Esophagus squamous epithelium (tissue), 5 donors: ENCODE measurements at places on chromosomes 3 and 15. TPM values are rescaled to one million over a fixed set of nuclear protein-coding genes. Genes with fewer than 3 reads are reported as not detected.

PCLAF gene
- 4.2 TPM for total RNA-seq

- no peaks in the 10 kb centered on the region for H3K4me1 ChIP-seq
- H3K4me3 ChIP-seq: no peak overlapping the region
- H3K27ac ChIP-seq: no peak overlapping the region
These were observed 17.2 kb upstream of the CCR4 start for GRCh38 chr3:32934150-32934742.

GRCh38 chr15:93290618-93290946, 201.6 kb upstream of the RGMA start:
- no peaks in the 10 kb centered on the region for H3K27me3 ChIP-seq
- no peak overlapping the region for H3K4me3 ChIP-seq
- H3K27ac ChIP-seq: no peak overlapping the region
- H3K4me1 ChIP-seq: no peaks in the 10 kb centered on the region
- H3K36me3 ChIP-seq: no peaks in the 10 kb centered on the region
- DNase-seq: no peak

- H3K27me3 ChIP-seq: no peaks in the 10 kb centered on the region
- H3K36me3 ChIP-seq: no peaks in the 10 kb centered on the region
- H3K27ac ChIP-seq: no peak overlapping the region
These were observed 52.2 kb upstream of the RBSN start for GRCh38 chr3:15151166-15151565.

GRIP2 gene
- 0.76 TPM for total RNA-seq

- H3K4me1 ChIP-seq: no peaks in the 10 kb centered on the region
- H3K36me3 ChIP-seq: no peaks in the 10 kb centered on the region
- no peak overlapping the region for H3K27ac ChIP-seq
- H3K27me3 ChIP-seq: peaks cover 6% of the 10 kb centered on the region
- no peak for DNase-seq
- H3K4me3 ChIP-seq: no peak overlapping the region
These were observed 58.7 kb upstream of the MYRIP start for GRCh38 chr3:39750712-39751111.

AHSG gene
- not detected for total RNA-seq

DNA sequence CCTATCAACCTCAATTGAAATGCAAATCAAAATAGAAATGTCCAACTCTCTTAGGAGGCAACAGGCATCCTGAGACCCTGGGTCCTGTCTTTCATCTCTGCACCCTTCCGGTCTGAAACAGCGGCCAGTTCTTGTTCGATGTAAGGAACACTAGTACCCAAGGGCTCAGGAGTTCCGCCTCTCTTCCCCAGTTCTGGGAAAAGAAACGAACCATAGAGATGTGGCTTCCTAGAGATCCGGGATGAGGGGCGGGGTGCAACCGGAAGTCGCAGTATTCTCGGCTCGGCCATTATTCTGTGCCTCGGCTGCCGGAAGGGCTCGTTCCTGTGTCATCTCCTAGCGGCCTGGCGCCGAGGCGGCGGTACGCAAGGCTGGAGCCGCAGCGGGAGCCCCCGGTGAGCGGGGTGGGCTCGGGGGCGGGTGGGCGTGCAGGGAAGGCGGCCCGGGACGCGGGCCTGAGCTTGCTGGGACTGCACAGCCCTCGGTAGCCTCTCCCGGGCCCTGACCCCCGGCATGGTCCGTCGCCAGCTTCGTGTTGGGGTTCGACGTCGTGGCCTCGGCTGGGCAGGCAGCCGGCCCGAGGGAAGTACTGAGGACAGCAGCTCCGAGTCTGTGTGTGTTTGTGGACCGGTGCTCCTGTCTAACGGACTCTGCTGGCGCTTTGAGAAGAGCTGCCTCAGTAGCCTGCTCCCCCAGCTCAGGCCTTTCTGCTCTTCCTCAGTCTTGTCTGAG, at the start of gene ZNF197:
Gene ZNF197, plus strand, starts transcription at position 288 of the 732 bp plus-strand sequence. CDS start 4,119 bp downstream, outside the sequence.
- DNase-seq: no peak
- H3K4me1 ChIP-seq: peaks cover 4% of the 10 kb centered on the region
- H3K4me3 ChIP-seq: peak within 1 kb of the TSS; percentile 71
- H3K27ac ChIP-seq: peak within 1 kb of the TSS; percentile 85
- H3K36me3 ChIP-seq: no peaks in the 10 kb centered on the region
- no peaks in the 10 kb centered on the region for H3K27me3 ChIP-seq

DNA sequence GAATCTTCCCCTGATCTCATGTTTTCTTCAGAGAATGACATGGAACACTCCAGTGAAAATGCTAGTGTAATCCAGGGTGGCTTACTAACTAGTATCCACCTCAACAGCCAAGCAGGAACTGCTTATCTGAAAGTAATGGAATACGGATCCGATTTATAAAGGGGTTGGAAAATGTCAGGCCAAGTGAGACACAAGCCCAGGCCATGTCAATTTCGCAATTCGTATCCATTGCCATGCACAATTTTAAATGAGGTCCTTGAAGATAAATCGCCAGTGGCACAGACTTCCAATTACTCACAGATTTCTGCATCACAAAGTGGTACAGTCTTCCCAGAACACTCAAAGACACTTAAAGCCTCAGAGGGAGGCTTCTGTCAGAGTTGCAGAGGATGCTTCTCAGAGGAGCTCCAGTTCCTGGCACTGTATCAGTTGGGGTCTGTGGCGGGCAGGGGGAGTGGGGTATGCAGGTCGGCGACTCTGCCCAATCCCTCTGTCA, 16.5 kb upstream of the FAM240A start:
- DNase-seq: no peak
- no peaks in the 10 kb centered on the region for H3K36me3 ChIP-seq
- H3K4me1 ChIP-seq: no peaks in the 10 kb centered on the region
- H3K27ac ChIP-seq: no peak overlapping the region

DNA sequence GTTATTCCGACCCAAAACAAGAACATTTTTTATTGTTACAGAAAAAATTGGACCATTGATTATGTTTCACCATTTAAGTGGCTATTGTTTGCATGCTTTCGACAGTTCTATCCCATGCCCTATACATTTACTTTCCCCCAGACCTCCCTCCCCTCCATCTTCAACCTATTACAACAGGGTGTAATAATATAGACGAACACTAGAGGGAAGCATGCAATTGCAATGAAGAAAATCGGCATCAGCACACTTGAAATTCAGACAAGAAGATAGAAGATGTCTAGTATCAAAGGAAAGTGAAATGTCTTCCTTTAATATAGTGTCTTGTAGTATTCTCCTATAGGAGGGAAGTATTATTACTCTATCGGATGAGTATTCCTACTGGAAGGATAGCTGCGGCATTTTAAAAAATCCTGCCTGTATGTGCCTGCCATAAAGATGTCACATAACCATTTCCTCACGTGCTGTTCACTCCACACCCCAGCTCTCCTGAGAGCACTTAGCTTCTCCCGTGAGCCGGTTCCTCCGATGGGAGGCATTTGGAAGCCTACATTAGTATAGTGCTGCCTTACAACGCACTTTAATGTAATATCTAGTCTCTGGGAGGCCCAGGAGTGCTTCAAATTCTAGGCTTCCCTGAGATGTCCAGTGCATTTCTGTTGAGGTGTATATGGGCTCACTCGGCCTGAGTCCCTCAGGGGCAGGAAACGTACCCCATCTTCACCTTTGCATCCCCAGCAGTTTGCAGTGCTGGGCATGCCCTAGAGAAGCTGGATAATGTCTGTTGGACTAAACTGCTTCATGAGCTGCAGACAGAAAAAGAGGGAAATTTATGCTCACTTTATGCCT, 17.8 kb upstream of the ERICH6 start:
- H3K36me3 ChIP-seq: no peaks in the 10 kb centered on the region
- no peaks in the 10 kb centered on the region for H3K27me3 ChIP-seq
- DNase-seq: no peak
- H3K4me3 ChIP-seq: no peak overlapping the region

DNA sequence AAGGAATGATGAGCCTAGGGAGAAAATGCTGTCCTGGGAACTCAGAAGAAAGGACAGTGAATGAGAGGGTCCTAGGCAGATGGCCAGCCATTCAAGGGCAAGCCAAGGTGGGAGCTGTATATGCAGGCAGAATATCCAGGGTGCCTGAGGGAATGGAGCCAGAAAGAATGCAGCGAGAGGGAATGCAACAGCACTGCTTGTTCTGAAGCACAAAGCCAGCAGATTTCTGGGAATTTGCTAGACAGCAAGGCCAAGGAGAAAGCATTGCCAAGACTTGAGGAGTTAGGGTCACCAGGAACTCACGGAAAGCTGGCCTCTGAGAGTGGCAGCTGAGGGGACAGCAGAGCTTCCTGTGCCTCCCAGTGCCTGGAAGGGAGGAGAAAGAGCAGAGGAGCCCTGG, 200.6 kb downstream of the MYRIP start:
- no peak overlapping the region for H3K27ac ChIP-seq
- H3K36me3 ChIP-seq: no peaks in the 10 kb centered on the region
- no peak for DNase-seq
- no peaks in the 10 kb centered on the region for H3K27me3 ChIP-seq
- H3K4me1 ChIP-seq: no peaks in the 10 kb centered on the region
- H3K4me3 ChIP-seq: no peak overlapping the region

DNA sequence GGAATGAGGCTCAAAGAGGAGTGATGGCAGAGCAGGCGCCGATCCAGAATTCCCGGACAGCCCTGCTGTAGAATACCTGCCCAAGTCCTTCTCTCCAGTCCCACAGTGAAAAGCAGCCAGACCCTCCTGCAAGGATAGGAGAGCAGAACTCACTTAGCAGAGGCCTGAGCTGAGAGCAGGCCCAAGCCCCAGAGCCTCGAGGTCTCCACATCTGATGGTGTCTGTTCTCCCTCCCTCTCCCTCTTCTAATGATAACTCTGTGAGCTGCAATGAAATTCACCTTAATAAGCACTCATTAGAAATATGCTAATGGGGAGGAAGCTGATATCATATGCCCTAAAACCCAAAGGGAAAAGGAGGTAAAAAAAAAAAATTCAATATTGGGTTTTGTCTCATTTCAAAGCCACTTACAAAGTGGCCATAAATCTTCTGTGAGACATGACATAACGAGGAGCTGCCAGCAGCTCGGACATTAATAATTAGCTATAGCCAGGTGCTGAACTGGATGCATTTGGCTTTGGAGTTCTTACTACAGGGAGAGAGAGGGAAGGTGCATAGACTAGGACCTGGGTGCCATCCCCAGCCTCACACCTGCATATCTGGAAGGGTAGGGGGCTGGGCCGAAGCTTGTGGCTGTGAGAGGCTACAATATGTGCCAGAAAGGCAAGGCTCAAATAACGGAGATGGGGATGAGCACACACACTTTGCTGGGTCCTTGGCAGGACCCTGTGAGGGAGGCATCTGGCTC, 108.4 kb downstream of the MEGF11 start:
- no peak overlapping the region for H3K27ac ChIP-seq
- H3K36me3 ChIP-seq: no peaks in the 10 kb centered on the region
- no peaks in the 10 kb centered on the region for H3K4me1 ChIP-seq
- no peak for DNase-seq
- no peak overlapping the region for H3K4me3 ChIP-seq
- H3K27me3 ChIP-seq: no peaks in the 10 kb centered on the region

DNA sequence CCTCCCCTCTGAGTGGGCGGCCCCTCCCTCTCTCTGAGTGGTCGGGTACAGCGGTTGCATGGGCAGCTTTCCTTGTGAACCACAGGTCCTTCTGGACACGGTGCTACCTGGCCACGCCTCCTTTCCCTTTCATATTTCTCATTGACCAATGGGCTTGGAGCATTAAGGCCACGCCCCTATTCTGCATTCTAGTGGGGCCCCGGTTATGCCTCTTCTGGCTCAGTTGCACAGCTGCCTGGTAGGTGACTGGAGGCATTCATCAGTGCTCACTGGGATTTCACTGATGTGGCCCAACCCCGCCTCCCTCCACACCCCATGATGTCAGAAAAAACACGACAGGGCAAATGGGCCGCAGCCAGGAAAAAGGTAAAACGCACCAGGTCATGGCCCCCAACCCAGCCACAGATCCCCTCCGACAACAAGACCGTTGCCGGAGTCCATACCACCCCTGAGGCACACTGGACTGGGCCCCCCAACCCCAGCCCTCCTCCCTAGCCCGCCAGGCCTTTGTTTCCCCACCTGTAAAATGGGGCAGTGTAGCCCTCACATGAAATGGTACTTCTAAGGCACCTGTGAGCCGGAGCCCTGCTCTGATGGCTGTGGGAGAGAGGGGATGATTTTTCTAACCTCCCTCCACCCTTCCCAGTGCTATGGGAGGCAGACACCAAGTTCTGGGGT, 26.3 kb downstream of the NGRN start:
- H3K27me3 ChIP-seq: no peaks in the 10 kb centered on the region
- H3K4me3 ChIP-seq: no peak overlapping the region
- H3K4me1 ChIP-seq: no peaks in the 10 kb centered on the region

RBP2 gene
- not detected for total RNA-seq

- no peak overlapping the region for H3K27ac ChIP-seq
- no peaks in the 10 kb centered on the region for H3K27me3 ChIP-seq
- H3K4me1 ChIP-seq: no peaks in the 10 kb centered on the region
- DNase-seq: no peak
These were observed 23.7 kb downstream of the PPP2R3A start for GRCh38 chr3:135989242-135989641.
